ENCODE measurements at places on chromosomes 5 and 9. TPM values are rescaled to one million over a fixed set of nuclear protein-coding genes. Genes with fewer than 3 reads are reported as not detected.

DNA sequence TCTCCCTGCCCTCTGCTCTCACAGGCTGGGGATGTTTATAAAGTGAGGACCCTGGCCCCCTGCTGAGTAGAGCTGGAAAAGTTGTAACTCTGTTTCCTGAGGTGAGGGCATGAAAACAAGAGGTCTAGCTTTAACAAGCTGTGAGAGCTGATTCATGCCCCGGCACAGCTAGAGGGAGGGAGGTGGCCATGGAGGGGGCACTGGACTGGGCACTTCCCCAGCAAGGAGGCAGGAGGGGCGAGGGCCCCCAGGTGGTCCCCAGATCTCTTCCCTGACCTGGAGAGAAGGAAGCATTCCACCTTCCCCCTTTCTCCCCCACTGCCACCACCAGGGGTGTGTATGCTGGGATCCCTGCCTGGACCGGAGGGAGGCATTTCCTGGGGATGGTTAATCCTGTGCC lies at the start of gene MSMP:
MSMP (minus strand) TSS at position 13 of the 400 bp plus-strand sequence. CDS start 147 bp downstream, outside the sequence.
- H3K4me3 ChIP-seq, result no peak within 1 kb of the TSS
- no peaks in the 10 kb centered on the region for H3K27me3 ChIP-seq

GRCh38 chr5:130061746-130062145 lies 157.5 kb downstream of the CHSY3 start:
- H3K27me3 ChIP-seq, result no peaks in the 10 kb centered on the region
- no peaks in the 10 kb centered on the region for H3K4me1 ChIP-seq
- no peak overlapping the region for H3K27ac ChIP-seq
- no peak overlapping the region for H3K4me3 ChIP-seq

DNA sequence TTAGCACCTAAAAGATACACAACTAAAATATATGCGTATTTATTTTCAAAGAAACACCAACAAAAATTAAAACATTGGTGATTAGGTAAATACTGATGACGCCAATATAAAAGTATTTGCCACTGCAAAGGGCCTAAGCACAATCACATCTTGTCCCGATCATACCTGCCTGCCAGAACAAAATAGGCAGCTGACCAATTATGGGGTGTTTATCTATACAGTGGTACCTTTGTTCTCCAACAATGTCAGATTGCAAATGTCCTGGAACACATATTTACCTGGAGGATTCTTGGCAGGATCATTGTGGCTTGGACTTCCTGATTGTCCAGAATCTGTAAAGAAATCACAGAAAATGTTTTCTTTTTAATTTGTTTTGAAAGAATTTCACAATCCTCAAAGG lies 134.5 kb downstream of the NFIB start:
- no peak overlapping the region for H3K27ac ChIP-seq
- H3K27me3 ChIP-seq, result no peaks in the 10 kb centered on the region
- H3K36me3 ChIP-seq, result no peaks in the 10 kb centered on the region
- H3K4me3 ChIP-seq, result no peak overlapping the region
- peaks cover 19% of the 10 kb centered on the region for H3K4me1 ChIP-seq

DNA sequence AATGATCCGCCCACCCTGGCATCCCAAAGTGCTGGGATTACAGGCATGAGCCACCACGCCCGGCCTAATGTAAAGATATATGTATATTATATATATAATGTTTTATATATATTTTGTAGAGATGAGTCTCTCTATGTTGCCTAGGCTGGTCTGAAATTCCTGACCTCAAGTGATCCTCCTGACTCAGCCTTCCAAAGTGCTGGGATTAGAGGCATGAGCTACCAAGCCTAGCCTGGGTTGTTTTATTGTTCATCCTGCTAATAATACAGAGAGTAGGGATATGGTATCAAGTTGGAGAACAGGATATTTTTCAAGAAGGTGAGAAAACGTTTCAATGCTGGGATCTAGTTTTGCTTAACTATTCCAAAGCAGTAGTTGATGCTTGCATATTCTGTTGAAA lies 2.9 kb downstream of the SEC24A start:
- H3K36me3 ChIP-seq, result no peaks in the 10 kb centered on the region
- peaks cover 40% of the 10 kb centered on the region for H3K4me1 ChIP-seq
- H3K4me3 ChIP-seq, result no peak overlapping the region
- H3K27ac ChIP-seq, result no peak overlapping the region
- no peak for DNase-seq
- no peaks in the 10 kb centered on the region for H3K27me3 ChIP-seq

SLC25A48 gene
- 0.24 TPM for total RNA-seq
